BJ (cell line): ENCODE measurements at places on chromosomes 6 and 20.

GRCh38 chr6:149277621-149278020 is 39.9 kb upstream of the TAB2 start:
- DNase-seq = no peak

GRCh38 chr6:33112148-33112547 is 36.4 kb downstream of the HLA-DPB1 start:
- DNase-seq = peak; percentile 9

DNA sequence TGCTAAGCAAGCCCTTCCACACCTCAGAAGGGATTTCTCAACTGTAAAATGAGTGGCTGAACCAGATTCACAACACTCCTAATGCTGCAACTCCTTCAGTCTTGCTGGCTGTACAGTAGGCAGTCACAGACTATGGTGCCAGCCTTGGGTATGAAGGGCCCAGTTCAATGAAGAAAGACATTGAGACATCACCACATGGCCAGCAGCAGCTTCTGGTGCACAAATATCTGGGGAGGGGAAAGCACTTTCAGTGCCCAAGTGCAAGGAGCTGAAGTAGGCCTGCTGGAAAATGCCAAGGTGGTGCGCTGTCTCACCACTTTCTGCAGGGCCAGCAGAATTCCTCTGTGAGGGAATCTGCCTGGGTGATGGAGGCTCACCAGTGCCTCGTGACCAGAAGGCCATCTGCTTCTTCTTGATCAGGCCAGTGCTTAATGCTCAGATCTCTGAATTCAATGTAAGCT is 1.8 kb downstream of the PLA2G7 start:
- DNase-seq = no peak

GRCh38 chr20:32635764-32636163 is 38.0 kb downstream of the C20orf203 start:
- DNase-seq = no peak

DNA sequence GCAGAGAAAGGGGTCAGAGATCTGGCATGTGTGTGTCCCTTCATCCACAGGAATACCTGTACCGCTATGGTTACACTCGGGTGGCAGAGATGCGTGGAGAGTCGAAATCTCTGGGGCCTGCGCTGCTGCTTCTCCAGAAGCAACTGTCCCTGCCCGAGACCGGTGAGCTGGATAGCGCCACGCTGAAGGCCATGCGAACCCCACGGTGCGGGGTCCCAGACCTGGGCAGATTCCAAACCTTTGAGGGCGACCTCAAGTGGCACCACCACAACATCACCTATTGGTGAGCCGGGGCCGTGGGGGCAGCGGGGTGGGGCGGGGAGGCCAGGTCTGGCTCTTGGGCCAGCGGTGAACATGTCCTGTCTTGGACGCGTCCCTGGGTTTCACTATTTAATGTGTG is 1.1 kb downstream of the MMP9 start:
- no peak for DNase-seq

DNA sequence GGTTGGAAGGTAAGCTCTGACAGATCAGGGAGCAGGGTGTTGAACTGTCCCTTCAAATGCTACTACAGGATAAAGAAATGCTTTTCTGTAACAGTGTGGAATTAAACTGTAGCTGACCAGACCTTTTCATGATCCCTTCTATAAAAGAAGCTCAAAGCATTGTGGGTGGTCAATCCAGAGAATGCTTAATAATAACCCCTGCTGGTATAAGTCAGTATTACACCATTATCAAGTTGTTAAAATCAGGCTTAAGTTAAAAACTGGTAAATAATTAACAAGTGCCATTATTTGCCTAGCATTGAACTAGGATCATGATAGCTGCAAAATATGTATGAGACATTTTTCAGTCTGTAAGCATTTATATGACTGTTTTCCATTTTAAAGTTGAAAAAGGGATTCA is 468.9 kb downstream of the PKHD1 start:
- DNase-seq = no peak

- no peak for DNase-seq
Measured at GRCh38 chr6:169843991-169844390, 92.6 kb downstream of the ERMARD start.

GRCh38 chr20:4324611-4325243 is 309.4 kb upstream of the RNF24 start:
- no peak for DNase-seq

DNA sequence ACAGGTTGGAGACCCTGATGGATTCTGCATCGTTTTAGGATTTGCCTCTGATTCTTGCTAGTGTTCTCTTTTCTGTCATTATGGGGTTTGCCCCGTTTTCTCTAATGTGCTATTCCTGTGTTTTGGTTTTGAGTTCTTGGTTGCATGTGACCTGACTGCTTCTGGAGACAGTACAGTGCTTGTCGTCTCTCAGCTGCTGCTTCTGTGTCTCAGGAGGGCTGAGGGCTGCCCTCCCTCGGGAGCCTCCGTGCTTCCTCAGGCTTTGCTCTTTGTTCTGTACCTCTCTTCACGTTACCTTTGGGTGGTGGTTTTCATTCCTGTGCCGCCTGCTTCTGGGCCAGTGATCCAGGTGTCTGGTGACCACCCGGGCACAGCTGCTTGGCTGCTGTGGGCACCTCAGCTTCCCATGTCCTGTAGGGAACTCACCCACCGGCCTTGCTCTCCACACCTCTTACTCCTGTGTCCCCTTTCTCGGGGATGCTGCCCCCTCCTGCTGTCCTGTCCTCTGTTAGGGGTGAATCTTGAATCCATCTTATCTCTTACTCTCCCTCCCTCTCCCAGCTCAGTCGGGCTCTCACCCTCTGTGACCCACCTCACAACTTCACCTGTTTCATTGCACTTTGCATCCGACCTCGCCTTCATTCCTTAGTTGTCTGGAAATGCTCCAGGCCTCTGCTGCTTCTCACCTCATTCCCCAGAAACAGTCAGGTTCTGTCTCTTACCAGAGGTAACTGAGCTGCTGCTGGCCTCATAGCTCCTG is 33.2 kb downstream of the PANK2 start:
- DNase-seq = no peak

GRCh38 chr20:29472606-29473005 is 1784.9 kb upstream of the DEFB115 start:
- no peak for DNase-seq

- no peak for DNase-seq
Measured at GRCh38 chr20:44900231-44900854, 9.5 kb upstream of the PABPC1L start.
